ENCODE measurements at places on chromosomes 2 and 18. TPM values are rescaled to one million over a fixed set of nuclear protein-coding genes. Genes with fewer than 3 reads are reported as not detected.

The RELCH gene
- total RNA-seq = 11.1 TPM

The COL4A4 gene
- 13.6 TPM for total RNA-seq

DNA sequence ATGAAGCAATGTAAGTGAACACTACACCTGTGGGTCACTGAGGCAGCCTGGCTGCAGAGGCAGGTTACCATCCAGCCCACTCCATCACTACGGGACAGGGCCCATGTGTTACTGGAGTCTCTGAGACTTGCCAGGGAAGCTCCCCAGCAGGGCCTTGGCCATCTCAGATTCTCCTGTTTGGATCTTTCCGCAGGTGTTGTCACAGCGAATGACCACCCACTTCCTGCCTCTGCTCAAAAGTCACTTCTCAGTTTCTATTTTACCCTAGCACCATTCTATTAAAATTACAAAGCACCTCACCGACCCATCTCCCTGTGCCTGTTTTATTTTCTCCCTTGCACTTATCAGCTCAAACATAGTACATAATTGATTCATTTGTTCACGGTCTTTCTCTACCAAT is 34.5 kb upstream of the L3MBTL4 start:
- DNase-seq = no peak

DNA sequence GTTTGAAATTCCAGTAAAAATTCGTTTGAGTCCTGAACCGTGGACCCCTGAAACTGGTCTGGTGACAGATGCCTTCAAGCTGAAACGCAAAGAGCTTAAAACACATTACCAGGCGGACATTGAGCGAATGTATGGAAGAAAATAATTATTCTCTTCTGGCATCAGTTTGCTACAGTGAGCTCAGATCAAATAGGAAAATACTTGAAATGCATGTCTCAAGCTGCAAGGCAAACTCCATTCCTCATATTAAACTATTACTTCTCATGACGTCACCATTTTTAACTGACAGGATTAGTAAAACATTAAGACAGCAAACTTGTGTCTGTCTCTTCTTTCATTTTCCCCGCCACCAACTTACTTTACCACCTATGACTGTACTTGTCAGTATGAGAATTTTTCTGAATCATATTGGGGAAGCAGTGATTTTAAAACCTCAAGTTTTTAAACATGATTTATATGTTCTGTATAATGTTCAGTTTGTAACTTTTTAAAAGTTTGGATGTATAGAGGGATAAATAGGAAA is 80.7 kb downstream of the ACSL3 start:
- DNase-seq = no peak

GRCh38 chr2:60140185-60140584 is 413.3 kb downstream of the BCL11A start:
- no peak for DNase-seq

GRCh38 chr2:122300758-122301157 is 545.3 kb downstream of the TSN start:
- DNase-seq = no peak

DNA sequence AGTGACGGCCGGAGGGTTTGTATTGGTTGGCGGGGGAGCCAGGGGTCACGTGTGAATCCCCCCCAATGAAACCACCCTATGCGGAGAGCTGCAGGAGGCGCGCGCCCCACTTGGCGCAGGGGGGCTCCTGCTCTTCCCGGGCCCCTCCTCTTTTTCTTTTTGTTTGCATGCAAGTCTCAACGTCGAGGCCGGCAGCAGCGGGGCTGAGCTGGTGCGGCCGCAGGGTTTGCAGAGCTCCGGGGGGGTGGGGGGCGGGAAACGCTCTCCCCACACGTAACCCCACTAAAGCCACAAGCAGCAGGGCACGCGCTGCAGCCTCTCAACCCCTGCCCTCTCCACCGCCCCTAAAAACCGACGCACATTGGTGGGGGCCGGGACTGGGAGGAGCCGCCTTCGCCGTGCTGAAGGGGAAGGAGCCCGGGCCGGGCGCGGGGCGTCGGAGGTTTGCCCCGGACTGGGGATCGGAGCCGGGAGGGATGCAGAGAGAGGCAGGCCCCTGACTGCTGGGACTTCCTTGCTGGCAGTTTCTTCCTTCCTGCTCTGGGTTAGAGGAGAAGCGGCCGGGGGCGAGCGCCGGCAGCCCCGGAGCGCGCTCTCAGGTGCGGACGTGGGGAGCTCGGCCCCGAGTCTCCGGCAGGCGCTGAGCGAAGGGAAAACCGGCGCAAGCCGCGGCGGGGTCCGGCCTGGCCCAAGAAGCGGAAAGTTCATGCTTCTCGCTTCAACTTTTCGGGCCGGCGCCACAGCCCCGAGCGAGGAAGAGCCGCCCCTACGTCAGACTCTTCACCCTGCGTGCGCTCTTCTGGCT is 864 bp downstream of the LBH start:
- peak; percentile 81 for DNase-seq

DNA sequence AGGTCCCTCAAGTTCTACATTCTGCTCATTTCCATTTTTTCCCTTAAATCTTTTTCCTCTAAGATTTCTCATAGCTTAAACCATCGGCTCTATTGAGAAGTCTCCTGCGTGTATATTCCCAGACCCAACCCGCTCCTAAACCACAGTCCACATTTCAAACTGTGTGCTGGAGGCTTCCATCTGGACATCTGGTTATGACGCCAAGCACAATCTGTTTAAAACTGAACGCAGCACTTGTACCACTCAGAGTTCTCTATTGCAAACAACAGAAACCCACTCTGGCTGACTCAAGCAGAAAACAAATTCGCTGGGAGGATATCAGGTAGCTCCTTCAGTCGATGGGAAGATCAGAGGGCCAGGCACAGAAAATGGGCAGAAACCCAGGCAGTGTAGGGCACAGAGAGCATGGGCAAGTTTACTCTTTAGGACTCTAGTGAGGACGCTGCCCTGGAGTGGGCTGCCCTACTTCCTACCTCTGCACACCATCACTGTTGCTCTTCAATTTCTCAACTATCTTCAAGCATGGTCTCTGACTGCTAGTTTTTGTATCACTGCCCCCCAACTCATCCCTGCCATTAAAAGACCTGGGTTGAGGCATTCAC is 5.6 kb upstream of the EML4 start:
- no peak for DNase-seq
